Natural killer cell (primary cell): ENCODE measurements at places on chromosomes 2 and 18. TPM values are rescaled to one million over a fixed set of nuclear protein-coding genes. Genes with fewer than 3 reads are reported as not detected.

DNA sequence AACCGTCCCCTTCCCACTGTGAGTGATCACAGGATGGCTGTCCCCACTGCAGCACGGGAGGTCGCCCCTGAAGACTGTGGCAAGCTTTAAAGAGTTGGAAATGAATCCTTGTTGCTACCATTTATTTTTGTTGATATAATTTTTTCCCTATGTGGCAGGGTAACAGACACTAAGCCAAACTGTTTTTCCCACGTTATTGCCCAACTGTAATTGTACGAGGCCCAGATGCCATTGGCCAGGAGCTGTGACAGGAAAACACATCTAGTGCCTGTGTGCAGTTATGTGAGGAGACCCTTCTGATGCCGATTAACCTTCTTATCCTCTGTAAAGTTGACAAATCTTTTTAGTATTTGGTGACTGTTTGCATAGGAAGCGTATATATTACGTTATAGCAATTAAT lies 44.2 kb downstream of the MRPS9 start:
- no peak for DNase-seq

- no peak for DNase-seq
These were observed 341.0 kb downstream of the EIPR1 start for GRCh38 chr2:3036432-3037125.

- DNase-seq: no peak
These were observed 89.0 kb downstream of the AOX1 start for GRCh38 chr2:200674837-200675236.

- no peak for DNase-seq
These were observed 105.6 kb upstream of the EPHA4 start for GRCh38 chr2:221677688-221678087.

DNA sequence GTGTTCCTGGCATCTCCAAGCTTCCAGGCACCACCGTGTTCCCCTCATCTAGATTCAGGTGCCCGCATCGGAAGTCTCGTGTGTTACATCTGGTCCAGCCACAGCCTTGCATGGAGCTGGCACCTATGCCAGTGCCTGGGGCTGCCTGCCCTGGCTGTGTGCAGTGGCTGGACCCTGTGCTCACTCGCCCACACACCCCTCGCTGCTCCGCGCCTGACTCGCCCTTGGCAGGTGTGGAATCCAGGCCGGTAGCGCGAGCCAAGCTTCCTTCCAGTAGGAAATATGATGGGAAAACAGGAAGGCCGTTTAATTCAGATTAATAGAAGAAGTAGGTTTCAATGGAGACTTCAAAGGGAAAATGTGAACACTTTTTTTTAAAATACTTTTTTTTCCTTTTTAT lies 78.0 kb downstream of the PTPN4 start:
- DNase-seq: no peak

- DNase-seq: no peak
These were observed 26.0 kb upstream of the C1QL2 start for GRCh38 chr2:119184512-119184911.

DNA sequence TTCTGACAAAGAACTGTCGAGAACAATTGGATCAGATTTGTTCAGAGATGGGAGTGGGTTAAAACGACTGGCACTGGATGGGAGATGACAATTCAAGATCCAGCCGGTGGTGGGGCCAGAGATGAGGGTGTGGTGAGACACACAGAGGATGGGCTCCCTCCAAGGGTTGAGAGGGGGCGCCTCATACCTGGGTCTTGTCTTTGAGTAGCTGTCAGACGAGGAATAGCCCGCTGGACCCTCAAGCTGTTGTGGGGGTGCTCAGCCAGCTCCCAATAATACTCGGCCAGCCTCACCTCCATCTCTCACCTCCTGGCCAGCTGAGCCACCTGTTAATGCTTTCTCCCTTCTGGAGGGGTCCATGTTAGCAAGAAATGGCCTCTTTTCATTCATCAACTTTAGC lies 14.0 kb downstream of the INPP5D start:
- DNase-seq: no peak

DNA sequence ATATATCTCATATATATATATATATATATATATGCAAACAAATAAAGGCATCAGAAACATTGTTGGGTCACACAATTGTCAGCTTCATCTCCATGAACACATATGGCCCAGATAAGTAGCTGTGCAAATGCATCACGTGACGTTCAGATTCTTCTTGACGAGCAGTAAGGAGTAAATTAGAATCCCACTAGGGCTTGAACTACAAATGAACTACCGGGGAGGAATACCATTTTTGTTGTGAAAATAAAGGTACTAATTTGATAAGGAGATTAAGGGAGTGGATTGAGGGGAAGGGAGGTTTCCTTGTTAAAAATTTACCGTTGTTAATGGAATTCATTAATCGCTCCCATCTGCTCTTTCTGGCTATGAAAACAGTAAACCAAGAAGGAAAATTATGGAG lies 186.5 kb upstream of the COPS8 start:
- DNase-seq: no peak

MEP1B gene
- total RNA-seq: not detected

- no peak for DNase-seq
These were observed 77.5 kb upstream of the TTC21B start for GRCh38 chr2:166031054-166031453.

DNA sequence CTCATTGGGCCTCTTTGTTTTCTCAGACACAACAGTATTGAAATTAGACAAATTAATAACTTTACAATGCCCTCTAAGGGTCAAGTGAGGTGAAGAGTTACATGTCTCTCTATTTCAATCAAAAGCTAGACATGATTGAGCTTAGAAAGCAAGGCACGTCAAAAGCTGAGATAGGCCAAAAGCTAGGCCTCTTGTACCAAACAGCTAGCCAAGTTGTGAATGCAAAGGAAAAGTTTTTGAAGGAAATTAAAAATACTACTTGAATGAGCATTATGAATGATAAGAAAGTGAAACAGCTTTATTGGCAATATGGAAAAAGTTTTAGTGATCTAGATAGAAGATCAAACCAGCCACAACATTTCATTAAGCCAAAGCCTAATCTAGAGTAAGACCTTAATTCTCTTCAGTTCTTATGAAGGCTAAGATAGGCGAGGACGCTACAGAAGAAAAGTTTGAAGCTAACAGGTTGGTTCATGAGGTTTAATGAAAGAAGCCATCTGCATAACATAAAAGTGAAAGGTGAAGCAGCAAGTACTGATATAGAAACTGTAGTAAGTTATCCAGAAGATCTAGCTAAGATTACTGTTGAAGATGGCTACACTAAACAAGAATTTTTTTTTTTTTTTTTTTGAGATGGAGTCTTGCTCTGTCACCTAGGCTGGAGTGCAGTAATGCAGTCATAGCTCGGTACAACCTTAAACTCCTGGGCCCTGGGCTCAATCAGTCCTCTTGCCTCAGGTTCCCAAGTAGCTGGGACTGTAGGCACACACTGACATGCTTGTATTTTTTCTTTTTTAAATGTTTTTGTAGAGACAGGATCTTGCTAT lies 65.5 kb downstream of the FAM117B start:
- DNase-seq: peak; percentile 23

C2orf81 gene
- total RNA-seq: 1.7 TPM

GPR155 gene
- 3.6 TPM for total RNA-seq

THOC1 gene
- 105 TPM for total RNA-seq

CCDC150 gene
- 1.1 TPM for total RNA-seq

DNA sequence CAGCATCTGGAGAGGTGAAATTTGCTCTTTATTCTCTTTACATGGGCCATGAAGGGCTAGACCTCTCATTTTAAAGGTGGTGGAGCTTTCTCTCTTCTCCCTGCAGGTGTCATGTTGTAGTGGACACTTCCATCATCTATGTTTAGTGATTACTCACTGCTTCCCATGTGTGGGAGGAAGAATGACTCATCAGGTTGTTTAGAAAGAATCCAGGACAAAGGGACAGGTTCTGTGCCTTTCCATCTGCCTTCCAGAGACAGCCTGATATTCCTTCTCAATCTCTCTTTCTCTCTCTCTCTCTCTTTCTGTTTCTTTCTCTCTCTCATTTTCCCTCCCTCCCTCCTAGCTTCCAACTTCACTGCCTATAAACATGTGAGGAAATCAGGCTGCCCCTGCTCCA lies 38.7 kb downstream of the SCG2 start:
- no peak for DNase-seq

- DNase-seq: no peak
These were observed 105.3 kb downstream of the PAX3 start for GRCh38 chr2:222193328-222193983.

- DNase-seq: no peak
These were observed 2.8 kb downstream of the SIX3 start for GRCh38 chr2:44944102-44944951.

- DNase-seq: no peak
These were observed 344.7 kb upstream of the SYT4 start for GRCh38 chr18:43622024-43622423.

DNA sequence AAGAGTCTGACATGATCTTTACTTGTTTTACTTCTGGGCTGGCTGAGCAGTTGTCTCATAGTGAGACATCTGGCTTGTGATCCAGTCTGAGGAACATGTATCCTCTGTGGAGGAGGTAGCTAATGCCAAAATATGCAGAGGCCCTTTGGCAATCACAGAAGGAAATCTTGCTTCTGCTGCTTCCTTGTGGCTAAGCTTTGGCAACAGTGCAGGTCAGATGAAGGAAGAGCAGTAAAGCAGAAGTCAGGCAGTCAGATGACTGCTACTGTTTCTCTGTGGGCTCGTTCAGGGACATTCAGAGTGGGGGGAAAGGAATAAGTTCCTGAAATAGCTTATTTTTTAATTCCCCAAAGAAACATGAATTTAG lies 22.3 kb downstream of the DOK1 start:
- DNase-seq: no peak

DNA sequence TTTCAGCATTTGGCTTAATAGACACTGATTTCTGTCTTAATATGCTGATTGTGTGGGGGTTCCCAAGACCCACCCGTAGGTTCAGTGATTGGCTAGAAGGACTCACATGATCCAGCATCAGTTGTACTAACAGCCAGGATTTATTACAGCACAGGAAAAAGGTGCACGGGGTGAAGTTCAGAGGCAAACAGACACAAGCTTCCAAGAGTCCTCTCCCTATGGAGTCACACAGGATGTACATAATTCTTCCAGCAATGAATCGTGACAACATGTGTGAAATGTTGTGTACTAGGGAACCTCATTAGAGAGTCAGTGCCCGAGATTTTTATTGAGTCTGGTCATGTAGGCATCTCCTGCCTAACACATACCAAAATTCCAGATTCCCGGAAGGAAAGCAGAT lies 52.8 kb downstream of the GALNT1 start:
- no peak for DNase-seq
